NCI-H2029 treated with DMSO at 0.1 percent for 48 hours (cell line): ENCODE measurements at places on chromosomes 6 and 20.
A peak's percentile ranks its signal among the peaks of the same experiment; 100 is the strongest.

DNA sequence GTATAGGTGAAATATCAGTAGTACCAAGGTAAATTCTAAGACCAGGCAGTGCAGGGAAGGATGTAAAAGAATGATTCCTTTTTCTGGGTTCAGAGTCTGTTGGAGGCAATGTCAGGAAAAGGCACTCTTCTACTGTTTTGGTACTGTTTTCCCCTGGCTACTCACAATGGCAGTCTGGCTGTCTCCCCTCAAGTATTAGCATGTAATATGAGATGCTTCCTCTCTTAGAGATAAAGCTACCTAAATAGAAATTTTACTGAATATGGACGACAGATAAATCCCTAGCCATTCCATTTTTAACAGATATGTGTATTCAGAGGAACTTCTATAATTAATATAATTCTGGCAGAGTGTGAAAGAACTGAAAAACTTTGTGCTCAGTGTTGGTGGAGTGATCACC, 3.5 kb downstream of the RNF8 start:
- DNase-seq, result no peak

DNA sequence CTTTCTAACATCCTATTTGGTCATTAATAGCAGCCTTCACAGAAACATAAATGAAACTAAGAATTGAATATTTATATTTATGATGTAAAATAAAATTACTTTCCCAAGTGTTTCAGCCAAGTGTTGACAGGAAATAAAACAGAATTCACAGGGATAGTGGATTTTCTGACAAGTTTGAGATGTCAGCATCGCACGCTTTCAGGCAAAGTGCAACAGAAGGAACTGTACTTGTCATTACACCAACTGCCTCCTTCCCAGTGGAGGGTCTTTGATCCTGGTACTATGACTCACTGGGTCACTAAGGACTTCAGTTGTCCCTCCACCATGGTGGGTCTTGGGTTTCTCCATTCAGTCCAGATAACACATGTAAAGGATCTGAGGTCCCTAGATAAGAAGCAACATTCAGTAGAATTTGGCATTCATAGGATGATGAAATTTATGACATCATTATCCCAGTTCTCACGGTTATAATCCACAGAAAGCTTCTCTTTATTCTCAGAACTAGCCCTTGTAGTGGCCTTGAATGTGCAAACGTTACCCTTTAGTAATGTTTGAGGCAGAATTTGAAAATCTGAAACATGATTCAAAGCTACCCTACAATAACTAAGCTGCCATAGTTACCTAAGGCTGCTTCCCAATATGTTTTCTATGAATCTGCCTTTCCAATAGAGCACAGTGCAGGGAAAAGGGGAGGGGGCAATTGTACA, 3.8 kb upstream of the TNFAIP3 start:
- DNase-seq, result no peak

DNA sequence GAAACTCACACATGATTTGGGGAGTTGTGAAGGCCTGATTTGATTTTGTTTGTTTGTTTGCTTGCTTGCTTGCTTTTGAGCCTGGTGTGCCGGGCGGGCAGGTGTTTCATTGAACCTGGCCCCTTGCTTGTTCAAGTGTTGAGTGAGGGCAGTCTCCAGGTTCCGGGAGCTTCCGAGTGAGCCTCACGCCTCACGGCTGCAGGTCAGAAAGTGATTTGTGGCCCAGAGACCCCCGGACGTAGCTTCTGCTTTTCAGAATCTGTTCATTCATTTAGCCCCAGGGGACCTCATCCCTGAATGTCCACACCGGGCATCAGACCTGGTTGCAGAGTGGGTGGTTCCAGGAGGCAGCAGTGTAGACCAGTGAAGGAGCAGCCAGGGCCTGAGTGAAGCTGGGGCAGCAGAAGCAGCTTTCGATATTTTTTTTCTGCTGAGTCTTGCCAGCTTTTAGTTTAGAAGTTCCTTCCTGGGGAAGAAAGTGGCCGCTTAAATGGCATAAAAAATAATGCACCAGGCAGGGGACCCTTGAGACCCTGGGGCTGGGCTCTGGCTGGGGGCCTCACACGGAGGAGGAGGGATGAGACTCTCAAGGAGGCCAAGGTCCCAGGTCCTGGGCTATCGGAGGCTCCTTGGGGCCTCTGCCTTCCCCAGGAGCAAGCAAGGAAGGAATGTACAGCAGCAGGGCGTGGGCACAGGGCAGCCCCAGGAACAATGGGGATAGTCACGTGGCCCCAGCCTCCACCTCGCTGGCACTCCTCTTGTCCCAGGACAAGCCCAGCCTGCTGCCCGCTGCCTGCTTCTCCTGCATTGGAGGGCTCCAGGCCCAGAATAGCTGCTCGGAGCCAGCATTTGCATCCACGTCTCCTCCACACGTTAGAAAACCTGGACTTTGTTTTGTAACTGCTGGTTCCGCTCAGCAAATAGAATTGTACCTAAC, 89.2 kb upstream of the BHLHE23 start:
- no peak for DNase-seq

DNA sequence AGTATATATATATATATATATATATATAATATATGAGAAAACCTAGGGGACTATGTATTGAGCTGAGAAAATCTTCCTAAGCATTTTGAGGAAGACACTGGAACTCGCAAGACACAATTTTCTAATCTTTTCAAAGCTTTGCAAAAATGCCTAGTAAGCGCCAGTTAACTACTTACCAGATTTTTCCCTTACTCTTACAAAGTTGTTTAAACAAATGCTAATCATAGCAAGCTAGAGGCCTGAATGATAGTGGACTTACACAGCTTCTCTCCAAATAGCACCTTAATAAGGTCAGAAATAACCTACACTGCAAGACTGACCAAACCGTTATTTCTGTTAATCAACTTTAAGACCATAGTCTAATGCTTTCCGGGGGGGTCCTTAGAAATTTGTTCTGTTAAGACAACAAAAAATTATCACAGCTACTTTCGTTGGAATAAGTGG, 56.1 kb upstream of the HFE start:
- DNase-seq, result peak; percentile 54

DNA sequence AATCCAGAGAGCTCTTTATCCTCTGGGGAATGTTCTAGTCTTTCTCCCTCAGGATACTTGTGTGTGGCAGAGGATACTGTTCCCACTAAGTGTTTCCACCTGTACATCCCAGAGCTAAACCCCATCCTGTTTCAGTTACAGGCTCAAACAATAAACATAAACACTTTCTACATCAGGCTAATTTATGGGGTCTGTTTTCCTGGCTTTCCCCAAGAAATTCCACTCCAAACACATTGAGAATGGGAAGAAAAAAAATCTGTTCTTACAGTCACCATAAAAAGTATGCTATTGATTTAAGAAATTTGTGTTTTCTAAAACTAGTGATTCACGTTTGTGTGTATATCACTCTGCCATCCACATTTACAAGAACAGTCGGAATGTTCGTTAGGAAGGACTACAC, 293.9 kb upstream of the FOXQ1 start:
- DNase-seq, result no peak

GRCh38 chr6:150876598-150876997, 11.1 kb downstream of the MTHFD1L start:
- no peak for DNase-seq

- DNase-seq, result no peak
Observed at GRCh38 chr6:116476002-116476678, 15.0 kb downstream of the CALHM6 start.

GRCh38 chr6:46269447-46270229, 98.9 kb upstream of the ENPP5 start:
- no peak for DNase-seq

DNA sequence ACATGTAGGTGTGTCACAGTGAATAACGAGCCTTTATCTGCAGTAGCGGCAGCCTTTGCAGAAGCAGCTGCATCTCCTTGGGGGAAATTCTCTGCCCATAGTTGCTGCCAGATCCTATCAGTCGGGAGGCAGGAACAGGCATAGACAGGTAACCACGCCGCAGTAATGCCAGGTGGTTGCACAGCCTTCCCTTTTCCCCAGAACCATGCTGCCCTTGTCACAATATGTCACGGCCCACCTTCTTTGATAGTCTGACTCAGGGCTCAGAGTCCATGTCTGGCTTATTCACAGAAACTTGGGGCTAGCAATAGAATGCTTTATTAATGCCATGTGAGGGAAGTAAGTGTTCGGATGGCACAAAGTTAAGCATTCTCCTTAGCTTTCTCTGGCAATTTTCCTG, 76.6 kb downstream of the F13A1 start:
- DNase-seq, result no peak

DNA sequence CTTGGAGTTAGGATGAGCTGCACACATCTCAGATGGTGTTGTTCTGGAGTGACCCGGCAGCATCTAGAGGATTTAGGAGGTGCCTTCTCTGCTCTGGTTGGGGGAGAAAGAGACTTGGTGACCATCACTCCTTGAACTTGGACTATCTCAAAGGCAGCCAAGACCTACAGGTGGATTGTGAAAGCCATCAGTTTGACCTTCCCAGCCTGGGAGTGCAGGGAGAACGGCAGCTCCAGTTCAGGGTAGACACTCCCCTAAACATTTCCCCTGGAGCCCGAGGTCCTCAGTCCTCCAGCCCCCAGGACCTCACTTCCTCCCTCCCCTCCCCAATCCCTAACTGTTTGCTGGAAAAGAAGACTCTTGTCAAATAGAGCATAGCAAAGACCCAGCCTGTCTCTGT, 128.7 kb upstream of the ARMC2 start:
- no peak for DNase-seq

DNA sequence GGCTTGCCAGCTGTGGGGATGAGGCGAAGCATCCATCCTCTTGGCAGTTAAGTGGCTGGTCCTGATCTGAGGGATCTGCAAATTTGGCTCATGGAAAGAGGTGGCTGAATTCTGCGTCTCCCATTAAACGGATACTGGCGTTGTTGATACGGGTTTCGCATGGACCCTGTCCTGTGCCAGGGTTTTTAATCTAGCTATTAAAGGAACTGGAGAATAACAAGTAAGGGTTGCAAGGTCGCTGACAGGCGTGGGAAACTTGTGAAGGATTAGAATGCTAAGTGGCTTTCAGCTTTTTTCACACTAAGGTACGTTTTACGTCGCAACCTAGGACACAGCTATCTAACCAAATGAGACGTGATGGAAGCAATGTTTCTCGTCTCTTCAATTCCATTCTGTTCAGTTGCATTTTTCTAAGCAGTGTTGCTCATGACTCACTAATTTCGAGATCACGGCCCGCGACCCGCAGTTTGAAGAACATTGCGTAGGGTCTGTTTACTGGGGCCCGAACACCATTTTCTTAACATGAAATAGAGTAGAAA, 852 bp downstream of the GMNN start:
- DNase-seq, result no peak

GRCh38 chr6:3135668-3136291, 17.3 kb downstream of the BPHL start:
- peak; percentile 46 for DNase-seq

GRCh38 chr6:155411154-155412052, 44.2 kb downstream of the NOX3 start:
- DNase-seq, result no peak
